ENCODE measurements at places on chromosomes 7 and 10.

GRCh38 chr7:22025075-22025474 is 79.4 kb upstream of the CDCA7L start:
- DNase-seq, result no peak

- no peak for DNase-seq
Measured at GRCh38 chr10:128727114-128727513, 600.9 kb upstream of the MKI67 start.

DNA sequence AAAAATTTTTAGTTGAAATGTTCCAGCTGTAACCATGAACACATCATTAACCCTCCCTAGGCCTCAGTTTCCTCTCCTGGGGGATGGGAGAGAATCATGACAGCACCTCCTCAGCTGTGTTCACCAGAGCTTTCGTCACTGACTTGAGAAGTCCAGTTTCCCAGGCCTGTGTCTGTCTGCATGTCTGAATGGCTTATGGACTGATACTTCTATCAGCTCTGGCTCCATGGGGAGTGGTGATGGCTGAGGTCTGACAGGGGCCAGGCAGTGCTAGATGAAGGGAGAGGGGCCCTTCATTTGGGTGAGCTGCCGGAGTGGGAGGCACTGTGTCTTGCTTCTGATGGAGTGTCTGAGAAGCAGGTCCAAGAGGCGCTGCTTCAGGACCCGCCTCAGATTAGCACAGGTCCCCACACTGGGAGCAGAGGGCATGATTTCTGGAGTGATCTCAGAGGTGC is 192.9 kb downstream of the PTPN20 start:
- DNase-seq, result no peak

- DNase-seq, result no peak
Measured at GRCh38 chr7:98514211-98515031, 102.7 kb upstream of the NPTX2 start.

GRCh38 chr10:124568339-124568738 is 106.7 kb downstream of the LHPP start:
- no peak for DNase-seq

DNA sequence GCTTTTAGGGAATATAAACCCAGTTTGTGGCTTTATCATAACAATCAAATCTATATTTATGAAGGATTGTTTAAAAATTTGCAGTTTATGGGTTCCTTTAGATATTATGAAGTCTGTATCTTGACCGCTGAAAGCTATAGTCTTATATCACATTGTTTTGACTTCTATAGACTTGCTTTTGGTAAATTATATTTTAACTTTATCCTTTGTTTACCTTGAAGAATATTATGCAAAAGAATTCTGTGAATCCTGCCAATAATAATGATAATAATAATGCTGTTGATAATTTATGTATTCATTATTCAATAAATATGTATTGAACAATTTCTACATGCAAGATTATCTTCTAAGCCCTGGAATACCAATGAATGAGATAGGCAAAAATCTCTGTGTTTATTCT is 101.9 kb upstream of the MTPN start:
- DNase-seq, result no peak

GRCh38 chr10:7501157-7501556 is 90.3 kb upstream of the SFMBT2 start:
- no peak for DNase-seq

GRCh38 chr7:70463352-70463938 is 668.5 kb upstream of the GALNT17 start:
- no peak for DNase-seq

DNA sequence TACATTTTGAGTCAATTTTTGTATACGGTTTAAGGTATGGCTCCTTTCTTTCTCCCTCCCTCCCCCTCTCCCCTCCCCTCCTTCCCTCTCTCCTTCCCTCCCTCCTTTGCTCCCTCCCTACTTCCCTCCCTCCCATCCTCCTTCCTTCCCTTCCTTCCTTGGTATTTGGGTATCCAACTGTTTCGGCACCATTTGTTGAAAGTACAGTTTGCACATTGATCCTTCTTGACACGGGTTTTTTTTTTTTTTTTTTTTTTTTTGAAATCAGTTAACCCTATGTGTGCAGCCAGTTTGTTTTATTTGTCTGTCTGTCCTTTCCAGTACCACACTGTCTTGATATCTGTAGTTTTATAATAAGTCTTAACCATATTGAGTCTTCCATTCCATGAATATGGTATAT is 39.9 kb upstream of the INSYN2A start:
- DNase-seq, result no peak

DNA sequence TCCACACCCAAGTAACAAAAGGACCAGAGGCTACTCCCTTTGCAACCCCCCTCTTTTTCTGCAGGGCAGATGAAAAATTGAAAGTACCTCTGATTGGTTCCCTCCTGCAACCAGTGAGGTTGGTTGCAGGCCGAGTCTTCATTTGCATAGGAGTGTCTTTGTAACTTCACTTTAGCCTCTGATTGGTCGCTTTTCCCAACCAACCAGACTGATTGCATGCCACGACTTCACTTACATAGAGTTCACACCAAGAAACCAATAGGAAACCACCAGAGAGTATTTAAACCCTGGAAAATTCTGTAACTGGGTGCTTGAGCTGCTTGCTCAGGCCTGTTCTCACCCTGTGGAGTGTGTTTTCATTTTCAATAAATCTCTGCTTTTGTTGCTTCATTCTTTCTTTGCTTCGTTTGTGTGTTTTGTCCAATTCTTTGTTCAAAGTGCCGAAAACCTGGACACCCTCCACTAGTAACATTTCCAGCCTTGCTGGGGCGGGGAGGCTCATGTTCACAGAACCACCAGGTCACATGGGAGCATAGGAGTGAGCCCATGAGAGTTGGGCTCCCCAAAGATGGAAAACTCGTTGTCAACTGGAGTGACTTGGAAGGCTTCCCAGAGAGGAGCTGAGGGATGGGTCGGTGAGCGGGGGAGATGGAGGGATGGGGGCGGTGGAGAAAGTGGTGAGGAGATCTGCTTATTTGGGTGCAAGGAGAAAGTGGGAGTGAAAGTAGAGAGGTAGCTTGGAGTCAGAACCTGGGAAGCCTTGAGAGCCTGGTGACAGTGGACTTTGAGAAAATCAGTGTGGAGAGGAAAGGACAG is 223.6 kb downstream of the GFRA1 start:
- DNase-seq, result no peak

DNA sequence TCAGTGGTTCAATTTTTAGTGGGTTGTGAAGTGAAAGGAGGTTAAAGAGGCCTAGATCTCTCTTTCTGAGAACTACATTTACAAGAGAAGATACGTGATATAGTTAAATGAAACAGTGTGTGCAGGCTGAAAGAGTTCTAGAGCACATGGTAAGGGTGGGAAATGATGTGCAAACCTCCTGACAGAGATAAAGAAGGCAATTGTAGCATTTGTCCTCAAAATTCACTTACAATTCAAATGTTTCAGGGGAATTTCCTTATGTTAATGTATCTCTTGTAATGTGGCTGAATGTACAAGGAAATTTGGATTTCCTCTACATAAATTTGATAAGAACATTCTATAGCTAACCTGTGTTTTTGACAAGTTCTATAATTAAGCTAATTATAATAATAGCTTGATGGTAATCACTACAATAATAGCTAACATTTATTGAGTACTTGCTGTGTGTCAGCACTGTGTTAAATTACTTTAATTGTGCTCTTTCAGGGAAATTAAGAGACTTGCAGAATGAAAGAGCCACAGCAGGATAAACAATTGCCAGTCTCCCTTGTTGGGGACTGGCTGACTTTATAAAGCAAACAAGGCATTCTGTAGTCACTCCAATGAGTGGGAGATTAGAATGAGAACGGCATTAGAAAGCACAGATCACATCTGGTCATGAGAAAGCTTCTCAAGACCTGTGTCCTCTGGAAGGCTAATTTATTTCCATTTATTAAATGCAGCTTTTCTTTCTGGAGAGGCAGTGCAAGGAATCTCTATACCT is 139.7 kb upstream of the TMEM72 start:
- no peak for DNase-seq

DNA sequence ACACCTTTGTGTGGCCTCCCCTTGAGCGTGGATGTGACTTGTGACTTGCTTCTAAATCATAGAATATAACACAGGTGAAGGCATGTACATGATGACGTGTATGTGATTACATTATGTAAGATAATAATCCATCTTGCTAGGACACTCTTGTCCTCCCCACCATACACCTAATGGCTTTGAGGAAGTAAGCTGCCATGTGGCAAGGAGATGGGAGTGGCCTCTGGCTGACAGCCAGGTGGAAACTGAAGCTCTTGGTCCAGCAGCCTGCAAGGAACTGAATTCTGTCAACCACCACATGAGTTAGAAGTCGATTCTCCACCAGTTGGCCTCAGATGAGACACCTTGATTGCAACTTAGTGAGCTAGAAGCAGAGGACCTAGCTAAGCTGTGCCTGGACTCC is 67.4 kb upstream of the ELN start:
- no peak for DNase-seq
